ENCODE measurements at places on chromosomes 5 and 9.

DNA sequence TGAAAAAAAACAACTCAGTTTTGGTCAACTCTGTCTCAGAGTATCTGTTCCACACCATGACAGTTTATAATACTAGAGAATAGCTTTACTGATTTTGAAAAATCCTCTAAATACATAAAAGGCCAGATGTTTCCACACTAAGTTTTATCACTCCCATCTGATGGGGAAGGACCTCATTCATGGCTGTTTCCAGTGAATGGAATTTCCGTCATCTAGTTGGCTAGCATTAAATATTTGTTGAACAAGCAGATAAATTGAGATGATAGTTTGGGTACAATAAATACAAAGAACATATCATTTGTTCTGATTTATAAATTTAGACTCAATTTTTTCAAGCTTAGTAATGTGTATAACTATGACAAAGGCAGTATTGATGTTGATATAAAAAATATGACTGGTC lies 408.5 kb downstream of the PTPRD start:
- no peaks in the 10 kb centered on the region for H3K4me1 ChIP-seq
- DNase-seq = no peak
- H3K4me3 ChIP-seq = no peak overlapping the region
- no peaks in the 10 kb centered on the region for H3K36me3 ChIP-seq
- H3K27me3 ChIP-seq = no peaks in the 10 kb centered on the region

DNA sequence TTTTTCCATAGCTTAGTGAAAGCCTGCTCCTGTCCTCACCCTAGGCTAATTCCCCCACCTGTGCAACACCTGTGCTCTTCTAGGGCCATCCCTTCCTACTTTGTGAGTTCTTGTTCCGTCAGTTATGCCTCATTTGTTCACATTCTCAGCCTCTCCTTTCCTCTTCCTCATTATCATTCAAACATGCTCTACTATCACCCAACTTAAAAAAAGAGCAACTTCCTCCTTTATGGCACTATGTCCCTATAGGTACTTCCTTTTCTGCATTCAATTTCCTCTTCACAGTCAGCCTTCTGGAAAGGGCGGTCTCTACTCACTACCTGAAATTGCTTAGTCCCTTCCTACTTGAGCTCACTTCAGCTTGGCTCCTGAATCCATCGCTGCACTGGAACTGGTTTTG lies 111.8 kb upstream of the LHFPL2 start:
- H3K36me3 ChIP-seq = no peaks in the 10 kb centered on the region
- DNase-seq = no peak
- H3K4me1 ChIP-seq = peaks cover 1% of the 10 kb centered on the region

DNA sequence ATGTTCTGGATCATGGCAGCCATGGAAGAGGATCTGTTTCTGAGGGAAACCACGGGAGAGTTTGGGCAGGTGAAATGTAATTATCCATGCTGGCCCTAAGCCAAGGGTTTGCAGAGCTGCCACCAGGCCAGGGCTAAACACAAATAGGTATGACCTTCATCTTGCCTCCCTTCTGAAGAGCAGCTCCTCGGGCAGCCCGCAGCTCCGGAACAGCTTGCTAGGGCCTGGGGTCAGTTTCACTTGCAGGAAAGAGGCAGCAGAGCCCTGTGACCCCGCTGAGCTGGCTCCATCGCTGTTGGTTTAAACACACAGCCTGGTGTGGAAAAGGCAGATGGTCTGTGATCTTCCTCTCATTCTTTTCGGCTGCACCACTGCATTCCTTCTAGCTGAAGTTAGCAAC lies 141.4 kb downstream of the TMEM38B start:
- no peaks in the 10 kb centered on the region for H3K36me3 ChIP-seq
- H3K4me3 ChIP-seq = no peak overlapping the region
- DNase-seq = peak; percentile 14
- no peaks in the 10 kb centered on the region for H3K4me1 ChIP-seq
- H3K27ac ChIP-seq = no peak overlapping the region
- no peaks in the 10 kb centered on the region for H3K27me3 ChIP-seq

- H3K4me1 ChIP-seq = no peaks in the 10 kb centered on the region
- H3K27ac ChIP-seq = no peak overlapping the region
- no peaks in the 10 kb centered on the region for H3K36me3 ChIP-seq
These were observed 25.3 kb upstream of the ZNF608 start for GRCh38 chr5:124771761-124772160.

GRCh38 chr9:98667005-98667640 lies 41.6 kb downstream of the GABBR2 start:
- no peak for DNase-seq
- H3K27ac ChIP-seq = no peak overlapping the region
- H3K4me1 ChIP-seq = no peaks in the 10 kb centered on the region

GRCh38 chr5:30195036-30195435 lies 998.5 kb upstream of the CDH6 start:
- no peak overlapping the region for H3K27ac ChIP-seq
- H3K4me3 ChIP-seq = no peak overlapping the region
- no peaks in the 10 kb centered on the region for H3K27me3 ChIP-seq
- DNase-seq = peak; percentile 35
- no peaks in the 10 kb centered on the region for H3K36me3 ChIP-seq

DNA sequence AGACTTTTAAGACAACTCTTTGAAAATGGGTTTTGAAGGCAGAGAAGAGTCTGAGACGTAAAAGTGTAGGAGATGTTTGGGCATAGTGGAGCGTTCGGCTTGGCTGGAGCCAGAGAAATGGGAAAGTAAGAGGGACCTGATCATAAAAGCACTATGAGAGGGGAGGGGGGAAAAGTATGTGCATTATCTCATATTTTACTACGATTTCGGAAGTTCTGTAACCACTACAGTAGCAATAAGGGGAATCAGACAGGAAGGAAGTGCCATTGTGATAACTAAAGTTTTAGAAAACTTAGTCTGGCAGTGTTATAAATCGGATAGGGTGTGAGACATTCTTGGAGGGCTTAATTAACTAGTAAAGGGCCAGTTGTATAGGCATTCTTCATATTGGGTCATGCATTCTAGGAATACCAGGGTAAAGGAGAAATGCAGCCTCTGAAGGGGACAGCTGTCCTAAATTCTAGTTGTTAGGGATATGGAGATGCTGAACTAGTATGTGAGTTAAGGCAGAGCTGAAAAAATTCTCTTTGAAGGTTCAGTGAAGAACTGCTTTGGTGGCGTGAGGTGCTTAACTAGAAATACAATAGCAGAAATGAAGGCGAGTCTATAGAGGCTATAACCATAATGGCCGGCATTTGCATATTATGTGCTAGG lies 83.8 kb upstream of the FREM1 start:
- H3K27ac ChIP-seq = no peak overlapping the region
- H3K4me1 ChIP-seq = peaks cover 6% of the 10 kb centered on the region
- H3K4me3 ChIP-seq = no peak overlapping the region
- no peak for DNase-seq
- H3K27me3 ChIP-seq = no peaks in the 10 kb centered on the region

GRCh38 chr5:81776258-81776657 lies 25.4 kb upstream of the SSBP2 start:
- no peaks in the 10 kb centered on the region for H3K4me1 ChIP-seq
- no peaks in the 10 kb centered on the region for H3K27me3 ChIP-seq
- H3K36me3 ChIP-seq = no peaks in the 10 kb centered on the region
- no peak overlapping the region for H3K27ac ChIP-seq
- no peak overlapping the region for H3K4me3 ChIP-seq
- DNase-seq = no peak

- H3K36me3 ChIP-seq = no peaks in the 10 kb centered on the region
- H3K27me3 ChIP-seq = no peaks in the 10 kb centered on the region
- H3K4me1 ChIP-seq = peaks cover 2% of the 10 kb centered on the region
- H3K4me3 ChIP-seq = no peak overlapping the region
- no peak overlapping the region for H3K27ac ChIP-seq
These were observed 961.6 kb upstream of the CDH18 start for GRCh38 chr5:20949636-20950035.

DNA sequence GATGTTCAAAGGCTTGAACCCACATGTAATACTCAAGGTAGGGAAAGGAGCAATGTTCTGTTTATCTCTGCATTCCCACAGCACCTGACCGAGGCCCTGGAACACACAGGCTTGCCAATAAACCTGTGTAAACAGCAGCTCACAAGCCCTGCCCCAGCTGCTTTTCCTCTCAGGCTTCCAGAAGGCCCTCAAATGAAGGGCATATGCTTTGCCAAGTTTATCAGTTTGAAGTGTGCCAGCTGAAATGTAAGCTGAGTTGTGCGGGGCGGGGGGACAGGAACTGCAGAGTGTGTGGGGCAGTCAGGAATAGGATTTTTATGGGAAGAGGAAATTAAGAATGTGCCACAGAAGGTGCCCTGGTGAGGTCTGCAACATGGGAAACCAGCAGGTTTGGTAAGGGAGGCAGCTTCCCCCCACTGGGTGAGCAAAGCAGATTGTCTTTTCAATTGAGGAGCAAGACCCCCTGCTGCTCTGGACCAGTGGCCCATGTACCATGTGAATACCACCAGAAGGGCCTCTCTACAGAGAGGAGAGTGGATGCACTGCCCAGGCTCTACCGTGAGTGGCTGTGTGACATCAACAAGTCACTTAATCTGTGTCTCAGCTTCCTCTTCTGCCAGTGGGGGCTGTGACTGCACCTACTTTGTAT lies 194.8 kb downstream of the SPOCK1 start:
- DNase-seq = no peak
- no peak overlapping the region for H3K27ac ChIP-seq
- peaks cover 2% of the 10 kb centered on the region for H3K4me1 ChIP-seq
- H3K36me3 ChIP-seq = no peaks in the 10 kb centered on the region
- H3K27me3 ChIP-seq = no peaks in the 10 kb centered on the region

GRCh38 chr5:344668-345067 lies 23.2 kb downstream of the AHRR start:
- H3K27ac ChIP-seq = no peak overlapping the region
- DNase-seq = no peak
- no peak overlapping the region for H3K4me3 ChIP-seq
- H3K27me3 ChIP-seq = no peaks in the 10 kb centered on the region

DNA sequence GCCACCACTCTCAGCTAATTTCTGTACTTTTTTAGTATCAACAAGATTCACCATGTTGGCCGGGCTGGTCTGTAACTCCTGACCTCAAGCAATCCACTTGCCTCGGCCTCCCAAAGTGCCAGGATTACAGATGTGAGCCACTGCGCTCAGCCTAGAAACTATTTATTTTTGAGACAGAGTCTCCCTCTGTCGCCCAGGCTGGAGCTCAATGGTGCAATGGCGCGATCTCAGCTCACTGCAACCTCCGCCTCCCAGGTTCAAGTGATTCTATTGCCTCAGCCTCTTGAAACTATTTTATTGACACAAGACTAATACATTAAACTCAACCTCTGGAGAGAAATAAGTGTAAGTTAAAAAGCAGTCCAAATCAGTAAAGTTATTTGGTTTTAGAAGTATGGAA lies 34.0 kb downstream of the IL6ST start:
- no peak overlapping the region for H3K4me3 ChIP-seq
- no peak overlapping the region for H3K27ac ChIP-seq
- H3K27me3 ChIP-seq = no peaks in the 10 kb centered on the region
- H3K36me3 ChIP-seq = no peaks in the 10 kb centered on the region
- DNase-seq = no peak

- H3K27me3 ChIP-seq = no peaks in the 10 kb centered on the region
- no peak for DNase-seq
- H3K27ac ChIP-seq = peak within 1 kb of the TSS; percentile 57
- H3K4me3 ChIP-seq = no peak within 1 kb of the TSS
- H3K4me1 ChIP-seq = peaks cover 21% of the 10 kb centered on the region
These were observed at the start of gene HRCT1 for GRCh38 chr9:35905912-35906679. HRCT1 (plus strand) TSS chr9:35906202; CDS start chr9:35906288, 86 bp downstream.

DNA sequence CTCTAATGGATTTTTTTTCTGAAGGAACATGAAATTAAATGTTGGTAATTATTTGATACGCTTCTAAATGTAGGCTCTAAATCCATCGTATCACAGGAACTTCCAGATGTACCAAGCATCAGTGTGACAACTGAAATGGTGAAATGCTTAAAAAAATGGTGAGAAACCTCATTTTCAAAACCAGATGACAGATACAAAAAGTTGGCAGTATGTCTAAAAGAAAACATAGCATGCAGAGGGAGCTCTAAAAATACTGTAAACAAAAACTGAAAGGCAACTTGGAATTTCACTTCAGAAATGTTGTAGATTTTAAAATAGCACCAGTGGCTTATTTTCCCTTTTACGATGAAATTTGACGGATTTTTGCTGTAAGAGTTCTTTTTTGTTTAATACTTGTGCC lies 1043.6 kb upstream of the WWC1 start:
- H3K4me3 ChIP-seq = no peak overlapping the region
- no peaks in the 10 kb centered on the region for H3K36me3 ChIP-seq
- DNase-seq = no peak
- no peaks in the 10 kb centered on the region for H3K4me1 ChIP-seq

GRCh38 chr5:141757402-141757801 lies 75.4 kb upstream of the ARAP3 start:
- H3K27ac ChIP-seq = no peak overlapping the region
- no peaks in the 10 kb centered on the region for H3K36me3 ChIP-seq
- H3K4me1 ChIP-seq = peaks cover 3% of the 10 kb centered on the region
- no peak overlapping the region for H3K4me3 ChIP-seq
- peaks cover 14% of the 10 kb centered on the region for H3K27me3 ChIP-seq

GRCh38 chr5:126809916-126810315 lies 33.0 kb downstream of the LMNB1 start:
- no peak overlapping the region for H3K4me3 ChIP-seq
- DNase-seq = no peak
- no peaks in the 10 kb centered on the region for H3K27me3 ChIP-seq
- H3K4me1 ChIP-seq = no peaks in the 10 kb centered on the region
- H3K27ac ChIP-seq = no peak overlapping the region

DNA sequence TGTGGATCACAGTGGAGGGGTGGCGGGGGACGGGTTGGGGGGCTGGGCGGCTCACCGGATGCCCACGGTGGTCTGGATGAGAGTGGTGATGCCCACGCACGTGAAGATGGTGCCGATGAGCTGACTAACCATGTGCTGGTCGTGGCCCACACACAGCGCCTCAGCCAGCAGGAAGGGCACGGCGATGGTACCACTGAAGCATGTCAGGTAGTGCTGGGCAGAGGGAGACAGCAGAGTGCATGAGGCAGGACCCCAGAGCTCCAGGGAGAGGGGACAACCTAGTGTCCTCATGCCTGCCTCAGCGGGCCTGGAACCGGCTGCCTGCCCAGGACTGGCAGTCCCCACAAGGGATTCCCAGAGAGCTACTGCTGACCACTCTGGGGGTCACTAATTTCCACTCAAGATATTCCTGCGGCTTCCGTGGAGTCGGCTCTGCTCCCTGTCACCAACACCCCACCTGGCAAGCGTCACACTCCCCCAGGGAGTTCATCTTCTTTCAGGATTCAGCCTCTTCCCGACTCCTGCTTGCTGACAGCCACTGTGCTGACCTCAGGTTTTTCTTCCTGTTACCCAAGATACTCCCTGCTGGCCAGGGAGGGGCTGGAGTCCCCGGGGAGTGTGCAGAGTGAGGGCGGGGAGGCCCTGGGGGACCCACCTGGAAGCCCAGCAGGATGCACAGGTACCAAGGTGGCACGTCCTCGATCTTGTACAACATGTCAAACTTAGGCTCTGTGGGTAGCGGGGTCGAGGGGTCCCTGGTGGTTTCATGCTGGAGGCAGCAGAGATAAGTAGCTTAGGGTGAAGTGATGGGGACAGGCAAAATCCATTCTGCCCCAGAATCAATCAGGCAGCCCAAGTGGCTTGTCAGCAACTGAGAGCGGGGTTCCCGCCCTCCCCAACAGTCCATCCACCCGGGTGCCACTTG lies 998 bp downstream of the SLC23A1 start:
- no peaks in the 10 kb centered on the region for H3K36me3 ChIP-seq
- H3K4me3 ChIP-seq = no peak overlapping the region
- DNase-seq = no peak
